Stimulated activated CD4-positive, alpha-beta T cell treated with anti-CD3 and anti-CD28 coated beads, Interleukin-1b, Interleukin-23, amount 100 ng/mL, for 1 hour (primary cell): ENCODE measurements at places on chromosomes 5 and 9.

- no peak for DNase-seq
Measured at GRCh38 chr5:25891691-25892090, 1146.7 kb downstream of the CDH9 start.

- no peak for DNase-seq
Measured at GRCh38 chr5:133397348-133397747, 215.0 kb downstream of the FSTL4 start.

DNA sequence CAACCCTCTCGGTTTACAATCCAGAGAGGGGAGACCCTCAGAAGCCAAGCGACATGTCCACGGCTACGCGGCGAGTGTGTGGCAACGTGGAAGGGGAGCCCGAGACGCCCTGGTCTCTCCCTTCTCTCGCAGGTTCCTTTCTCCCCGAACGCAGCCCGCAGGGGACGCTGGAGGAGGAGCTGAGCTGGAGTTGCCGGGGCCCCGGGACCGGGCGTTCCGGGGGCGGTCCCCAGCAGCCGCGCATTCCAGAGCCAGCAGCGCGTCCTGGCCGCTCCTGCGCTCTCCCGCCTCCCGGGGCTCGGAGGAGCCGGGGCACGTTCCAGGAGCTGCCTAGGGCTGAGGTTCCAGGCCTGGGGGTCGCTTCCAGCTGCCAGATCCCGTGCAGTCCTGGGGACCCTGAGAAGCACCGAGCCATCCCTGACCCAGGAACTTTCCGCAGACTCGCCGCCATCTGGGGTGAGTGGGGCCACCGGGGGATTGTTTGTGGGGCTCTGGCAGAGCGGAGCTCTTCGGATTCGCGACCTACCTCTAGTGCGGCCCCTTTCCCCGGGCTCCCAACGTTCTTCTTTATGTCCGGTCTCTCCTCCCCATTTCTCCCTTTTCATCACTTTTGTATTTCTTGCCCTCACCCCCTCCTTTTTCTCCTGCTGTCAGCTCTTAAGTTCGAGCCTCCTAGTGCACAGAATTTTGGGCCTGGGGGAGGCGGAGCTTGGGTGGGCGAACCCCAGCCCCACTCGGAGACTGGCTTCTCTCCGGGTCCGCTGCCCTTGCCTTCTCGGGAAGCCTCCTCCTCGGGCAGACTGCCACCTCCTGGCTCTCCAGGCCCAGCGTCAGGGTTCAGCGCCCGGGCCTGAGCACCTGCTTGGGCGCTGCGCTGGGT, at the start of gene SMIM3:
Gene SMIM3 (plus strand): TSS at position 241 of the 880 bp plus-strand sequence. CDS start 16,684 bp downstream, outside the sequence.
- DNase-seq, result peak; percentile 42

DNA sequence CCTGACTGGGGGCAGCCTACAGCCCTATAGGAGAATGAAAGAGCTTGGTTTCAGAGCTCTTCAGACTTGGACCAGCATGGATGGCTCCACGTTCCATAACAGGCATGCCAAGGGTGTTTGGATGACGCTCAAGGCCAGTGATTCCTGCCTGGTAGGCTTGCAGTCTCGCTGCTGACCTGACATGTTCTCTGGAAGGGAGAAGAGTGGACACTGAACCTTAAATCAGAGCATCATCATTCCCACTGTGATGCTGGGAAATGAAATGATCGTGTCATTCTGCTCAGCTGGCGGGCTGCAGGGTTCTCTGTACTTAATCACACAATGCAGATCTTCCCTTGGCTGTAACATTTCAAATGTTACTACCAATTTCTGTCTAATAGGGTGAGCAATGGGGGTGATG, 57.0 kb downstream of the CFAP90 start:
- DNase-seq, result no peak

DNA sequence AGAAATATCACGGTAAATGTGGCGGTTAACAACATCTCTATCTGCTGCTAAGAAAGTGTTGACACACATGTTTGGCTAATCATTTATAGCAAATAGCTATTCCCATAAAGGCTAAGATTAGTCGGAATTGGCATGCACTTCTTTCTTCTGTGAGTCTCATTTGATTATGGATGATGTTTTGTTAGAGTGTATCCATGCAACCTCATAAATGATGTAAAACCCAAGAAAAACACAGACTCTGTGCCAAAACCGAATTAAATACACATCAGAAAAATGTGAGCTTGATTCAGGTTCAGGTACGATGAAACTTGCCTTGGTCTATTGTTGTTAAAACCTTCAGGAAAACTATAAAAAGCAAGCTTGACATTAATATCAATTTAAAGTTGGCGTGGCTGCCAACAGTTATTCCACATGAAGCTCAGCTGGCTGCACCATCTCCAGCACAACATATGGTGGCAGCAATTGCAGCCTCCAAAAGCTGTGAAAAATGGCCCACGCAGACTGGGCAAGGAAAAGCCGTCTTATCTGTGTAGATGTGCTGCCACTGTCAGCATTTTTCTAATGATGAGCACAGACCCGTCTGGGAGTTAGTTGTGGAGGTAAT, 41.1 kb upstream of the ICE1 start:
- DNase-seq, result no peak

DNA sequence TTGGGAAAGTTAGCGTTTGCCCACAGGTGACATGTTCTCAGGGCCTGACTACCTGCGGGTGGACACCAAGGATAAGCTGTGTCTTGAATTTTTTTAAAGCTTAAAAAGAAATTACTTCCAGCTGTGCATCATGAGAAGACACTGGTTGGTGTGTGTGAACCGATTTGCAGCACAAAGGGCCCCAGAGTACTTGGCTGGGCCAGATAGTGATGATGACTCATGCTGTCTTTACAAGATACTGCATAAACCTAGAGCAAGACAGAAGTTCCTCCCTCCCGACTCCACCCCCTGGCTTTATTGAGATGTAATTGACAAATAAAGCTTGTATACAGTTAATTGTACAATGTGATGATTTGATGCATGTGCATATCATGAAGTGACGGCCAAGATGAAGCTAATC, 212.8 kb downstream of the NXNL2 start:
- DNase-seq, result no peak

DNA sequence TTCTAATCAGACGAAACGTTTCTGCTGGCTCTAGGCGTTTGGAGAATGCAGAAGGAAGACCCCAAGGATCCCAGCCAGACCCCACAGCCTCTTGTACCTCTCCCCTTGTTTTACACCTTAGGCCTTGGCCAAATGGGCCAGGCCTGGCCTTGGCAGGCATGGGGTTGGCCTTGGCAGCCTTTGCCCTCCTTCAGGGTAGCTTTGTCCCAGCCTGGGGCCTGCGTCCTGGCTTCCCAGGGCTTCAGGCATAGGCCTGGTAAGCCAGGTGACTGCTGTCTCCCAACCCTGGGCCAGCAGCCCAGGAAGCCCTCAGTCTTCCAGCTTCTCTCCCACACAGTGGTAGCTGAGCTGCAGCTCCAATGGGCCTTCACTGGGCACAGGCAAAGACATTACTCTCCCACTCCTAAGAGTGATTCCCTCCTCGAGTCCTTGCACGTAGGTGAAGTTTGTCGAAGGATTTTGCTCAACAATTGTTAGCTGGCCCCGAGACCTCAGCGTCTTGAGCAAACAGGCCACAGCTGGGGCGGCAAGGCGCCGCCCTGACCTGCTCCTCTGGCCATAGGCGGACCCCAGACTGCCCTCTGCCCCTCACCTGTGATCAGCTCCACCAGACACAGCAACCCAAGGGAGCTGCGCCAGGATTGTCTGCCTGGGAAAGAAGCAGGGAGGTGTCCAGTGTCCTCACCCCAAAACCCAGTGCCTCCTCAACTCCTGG, 1.1 kb upstream of the PITX1 start:
- no peak for DNase-seq

DNA sequence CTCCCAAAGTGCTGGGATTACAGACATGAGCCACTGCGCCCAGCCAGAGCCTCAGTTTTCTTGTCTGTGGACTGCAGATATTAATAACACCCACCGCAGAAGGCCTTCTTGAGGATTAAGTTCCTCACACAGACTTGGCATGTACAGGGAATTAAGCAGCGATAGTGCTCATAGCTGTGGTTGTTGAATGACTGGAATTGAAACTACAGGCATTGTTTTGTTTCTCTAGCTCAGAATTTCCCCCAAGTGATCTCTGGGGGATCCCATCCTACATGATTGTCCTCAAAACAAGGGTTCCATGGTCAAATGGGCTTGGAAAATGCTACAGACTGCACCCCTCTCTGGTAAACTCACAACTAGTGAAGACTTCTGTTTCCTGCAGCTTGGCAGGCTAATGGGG, 44.2 kb upstream of the TDRD7 start:
- DNase-seq, result no peak

- DNase-seq, result no peak
Measured at GRCh38 chr5:40268088-40268487, 411.6 kb upstream of the PTGER4 start.

DNA sequence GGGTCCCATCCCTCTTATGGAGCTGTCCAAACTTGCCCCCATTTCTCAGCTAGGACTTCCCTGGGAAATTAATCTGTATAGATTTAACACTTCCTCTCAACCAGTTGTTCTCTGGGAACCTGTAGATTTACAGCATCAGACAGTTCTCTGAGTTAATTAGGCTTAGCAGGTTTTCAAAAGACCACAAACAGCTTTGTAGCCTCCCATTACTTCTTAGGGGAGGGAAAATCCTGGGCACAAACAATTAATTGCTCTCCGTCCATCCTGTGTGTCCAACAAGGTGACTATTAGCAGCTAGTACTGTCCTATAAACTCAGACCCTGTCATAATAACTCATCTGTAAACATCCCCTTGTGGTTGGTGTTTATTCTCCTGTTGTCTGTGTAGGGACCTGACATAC, 197.9 kb downstream of the GOLPH3 start:
- no peak for DNase-seq

GRCh38 chr5:92552206-92553160, 1028.5 kb downstream of the NR2F1-AS1 start:
- no peak for DNase-seq

DNA sequence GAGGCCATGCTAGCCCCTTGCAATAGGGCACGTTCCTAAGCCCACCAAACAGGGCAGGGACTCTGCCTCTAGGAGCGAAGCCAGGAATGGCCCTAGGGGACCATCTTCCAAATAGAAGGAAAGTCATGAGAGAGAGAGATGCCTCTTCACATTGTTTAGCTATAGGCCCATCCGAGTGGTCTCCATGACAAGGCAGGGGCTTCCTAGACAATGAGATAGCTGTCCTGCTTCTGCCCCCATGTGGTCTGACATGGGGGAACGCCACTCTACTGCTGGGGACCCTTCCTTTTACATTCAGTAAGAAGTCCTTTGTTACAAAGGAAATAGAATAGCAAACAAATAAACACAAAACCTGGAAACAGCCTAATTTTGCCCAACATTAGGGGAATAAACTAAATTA, 17.9 kb upstream of the KIF4B start:
- DNase-seq, result no peak

DNA sequence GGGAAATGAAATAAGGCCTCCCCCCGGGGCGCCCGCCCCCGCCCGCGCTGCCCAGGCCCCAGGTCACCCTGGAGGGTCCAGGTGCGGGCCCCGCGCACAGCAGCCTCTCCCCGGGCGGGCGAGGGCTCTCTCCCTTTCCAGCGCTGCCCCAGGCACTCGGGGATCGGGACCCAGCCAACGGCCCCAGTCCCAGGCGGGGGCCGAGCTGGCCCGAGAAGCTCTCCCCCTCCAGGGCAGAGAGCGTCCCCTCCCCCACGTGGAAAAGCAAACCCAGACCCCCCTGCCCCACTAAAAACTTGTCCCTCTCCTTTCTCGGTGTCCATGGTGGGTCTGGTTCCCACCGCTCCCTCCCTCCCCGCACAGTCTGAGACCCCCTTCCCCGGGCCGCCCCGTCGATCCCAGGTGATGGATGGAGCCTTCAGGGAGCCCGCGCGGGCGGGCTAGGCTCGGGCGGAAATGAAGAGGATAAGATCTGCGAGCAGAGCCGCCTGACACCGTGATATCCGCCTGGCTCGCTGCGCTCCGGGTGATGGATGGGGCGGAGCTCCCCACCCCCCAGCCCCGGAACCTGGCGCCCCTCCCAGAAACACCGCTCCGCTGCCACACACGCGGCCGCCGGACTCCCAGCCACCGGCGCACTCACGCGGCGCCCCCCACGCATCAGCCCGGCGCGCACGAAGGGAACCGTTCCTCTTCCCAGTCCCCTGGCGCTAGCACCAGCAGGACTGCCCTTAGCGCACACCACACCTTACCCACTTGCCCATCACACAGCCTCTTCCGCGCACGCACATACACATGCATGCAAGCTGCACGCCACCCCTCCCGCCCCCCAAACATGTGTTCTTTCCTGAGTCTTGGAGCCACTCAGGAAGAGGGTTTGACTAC, 81.7 kb upstream of the ZBTB43 start:
- DNase-seq, result no peak

GRCh38 chr9:137975936-137976565, 98.5 kb downstream of the CACNA1B start:
- DNase-seq, result no peak

DNA sequence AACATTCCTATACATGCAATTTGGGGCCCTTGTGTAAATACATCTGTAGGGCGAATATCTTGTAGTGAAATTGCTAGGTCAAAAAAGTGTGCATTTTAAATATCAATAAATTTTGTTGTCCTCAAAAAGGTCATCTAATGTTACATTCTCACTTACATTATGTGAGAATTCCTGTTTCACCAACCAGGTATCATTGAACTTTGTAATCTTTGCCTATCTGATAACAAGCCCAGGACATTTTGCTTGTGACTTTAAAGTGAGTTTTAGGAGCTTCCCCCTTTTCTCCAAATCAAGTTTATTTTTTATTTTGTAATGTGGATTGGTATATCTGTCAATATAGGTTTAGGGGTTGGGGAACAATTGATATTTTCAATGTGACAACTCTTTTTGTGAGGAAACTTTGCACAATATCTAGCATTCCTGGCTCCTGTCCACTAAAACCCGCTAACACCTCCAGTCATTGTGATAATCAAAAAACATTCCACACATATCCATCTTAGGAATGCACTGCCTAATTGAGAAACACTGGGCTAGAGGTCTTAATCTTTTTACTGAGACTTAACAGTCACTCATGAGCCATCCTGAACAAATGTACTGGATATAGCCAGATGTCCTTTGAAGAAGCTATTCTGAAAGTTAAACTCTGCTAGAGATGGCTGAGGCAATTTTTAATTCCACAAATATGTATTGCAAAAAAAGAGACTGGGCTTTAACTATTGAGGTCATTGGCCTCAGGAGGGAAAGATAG, 72.5 kb upstream of the SLC1A1 start:
- DNase-seq, result no peak

- DNase-seq, result no peak
Measured at GRCh38 chr9:115158661-115159481, 40.9 kb upstream of the TNC start.

GRCh38 chr9:126499005-126499910, 114.5 kb upstream of the LMX1B start:
- DNase-seq, result no peak

- no peak for DNase-seq
Measured at GRCh38 chr9:112479221-112479620, 7.4 kb upstream of the KIAA1958 start.

- no peak for DNase-seq
Measured at GRCh38 chr5:35811108-35811741, 45.5 kb upstream of the IL7R start.

GRCh38 chr9:74951107-74951720, 1.5 kb downstream of the C9orf40 start:
- DNase-seq, result no peak

DNA sequence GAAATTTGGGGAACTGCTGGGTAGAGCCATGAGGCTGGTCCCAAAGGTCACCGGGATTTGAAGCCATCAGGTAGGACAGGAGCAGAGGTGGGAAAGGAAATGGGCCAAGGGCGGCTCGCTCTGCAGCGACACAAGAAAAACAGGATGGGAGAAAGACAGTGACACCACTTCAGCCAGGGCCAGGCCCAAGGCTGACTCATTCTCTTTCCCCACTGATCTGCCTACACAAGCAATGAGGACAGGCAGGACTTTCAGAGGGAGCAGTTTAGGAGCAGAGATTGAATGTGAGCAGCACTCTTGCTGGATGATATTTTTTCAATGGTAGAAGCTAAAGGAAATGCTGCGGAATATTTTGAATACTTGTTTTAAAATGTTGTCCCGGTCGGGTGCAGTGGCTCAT, 3.5 kb downstream of the RUFY1 start:
- DNase-seq, result no peak
